Activated CD8-positive, alpha-beta memory T cell treated with anti-CD3 and anti-CD28 coated beads, Interleukin-2, amount 50 U/mL, for 48 hours (primary cell): ENCODE measurements at places on chromosomes 5 and 9.

DNA sequence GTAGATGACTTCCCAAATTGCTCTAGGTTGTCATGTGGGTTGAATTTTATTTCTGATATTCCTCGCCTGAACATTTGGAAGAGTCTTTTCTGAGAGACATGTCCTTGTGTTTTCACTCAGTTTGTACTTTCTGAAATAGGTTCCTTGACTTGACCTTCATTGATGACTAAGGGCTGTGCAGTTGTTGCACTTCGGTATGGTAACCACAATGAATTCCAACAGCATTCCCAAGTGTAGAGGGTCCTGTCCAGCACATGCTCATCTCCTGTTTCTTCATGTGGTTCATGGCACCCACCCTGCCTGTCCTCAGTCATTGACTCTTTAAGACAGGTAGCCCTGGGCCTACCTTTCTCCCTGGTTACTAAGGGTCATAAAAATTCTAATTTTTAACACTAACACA is 527.8 kb downstream of the MTRR start:
- DNase-seq = no peak

- no peak for DNase-seq
Measured at GRCh38 chr5:179139936-179140235, 79.7 kb downstream of the ZNF354C start.

DNA sequence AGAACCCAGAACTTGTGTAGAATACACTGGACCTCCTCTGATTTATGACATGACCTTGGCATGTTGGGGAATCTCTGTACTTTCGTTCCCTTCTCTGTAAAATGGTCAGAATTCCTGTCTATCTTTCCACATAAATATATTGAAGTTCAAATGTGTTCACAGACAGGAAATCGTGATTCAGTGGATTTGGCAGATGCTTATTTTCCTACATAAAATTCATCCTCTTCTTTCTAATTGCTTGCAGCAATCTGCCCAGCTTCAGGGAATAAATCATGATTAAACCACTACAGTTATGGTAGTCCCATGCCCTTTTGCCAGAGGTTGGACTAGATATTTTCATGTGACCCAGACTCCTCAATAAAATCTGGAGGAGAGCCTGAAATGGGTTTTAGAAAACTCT is 52.1 kb upstream of the ARL15 start:
- no peak for DNase-seq

DNA sequence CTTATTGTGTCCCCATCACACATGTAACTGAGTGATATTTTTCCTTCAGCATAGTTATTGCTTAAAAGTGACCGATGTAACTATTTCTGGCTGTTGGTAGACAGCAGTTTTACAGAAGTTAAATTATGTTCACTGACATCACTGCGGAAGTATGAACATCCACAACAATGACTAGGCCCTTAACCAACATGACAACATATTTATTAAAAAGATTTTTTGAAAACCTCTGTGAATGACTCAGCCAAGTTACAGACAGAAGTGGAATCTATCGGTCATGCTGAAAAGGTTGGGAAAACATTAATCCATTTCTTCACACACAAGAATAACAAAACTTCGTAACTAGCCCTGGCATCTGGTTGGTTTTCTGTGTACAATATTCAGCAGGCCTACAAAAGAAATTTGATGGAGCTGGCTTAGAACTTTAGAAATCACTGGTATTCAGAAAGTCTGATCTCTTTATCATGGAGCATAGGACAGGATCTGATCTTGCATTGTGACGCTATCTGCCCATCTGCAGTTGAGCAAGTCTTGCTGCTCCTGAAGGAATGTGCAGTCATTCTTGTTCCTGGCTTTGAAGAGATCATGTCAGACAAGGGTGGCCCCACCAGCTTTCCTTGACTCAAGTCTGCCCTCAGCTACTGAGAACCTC is 6.5 kb downstream of the GLIS3 start:
- no peak for DNase-seq

DNA sequence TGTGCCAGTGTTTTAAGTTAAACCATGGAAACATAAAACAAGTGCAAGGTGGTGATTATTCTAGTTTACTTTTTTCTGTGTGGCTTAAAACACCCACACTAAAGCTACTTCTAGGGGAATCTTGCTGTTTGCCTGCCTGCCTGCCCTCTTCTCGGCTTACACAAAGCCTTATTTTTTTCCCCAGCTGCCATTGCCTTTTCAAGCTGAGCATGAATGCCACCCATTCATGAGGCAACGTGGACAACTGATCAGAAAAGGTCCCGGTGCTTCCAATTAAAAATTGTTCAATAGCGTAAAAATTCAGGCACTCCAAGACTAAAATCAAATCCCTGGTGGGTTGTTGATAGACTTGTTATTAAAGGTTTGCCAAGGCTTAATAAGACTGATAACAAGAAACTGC is 401.4 kb downstream of the TMEM161B start:
- DNase-seq = no peak

GRCh38 chr5:140806834-140807775 is at the start of gene PCDHA4:
PCDHA4 (plus strand) TSS chr5:140807068.
- no peak for DNase-seq

DNA sequence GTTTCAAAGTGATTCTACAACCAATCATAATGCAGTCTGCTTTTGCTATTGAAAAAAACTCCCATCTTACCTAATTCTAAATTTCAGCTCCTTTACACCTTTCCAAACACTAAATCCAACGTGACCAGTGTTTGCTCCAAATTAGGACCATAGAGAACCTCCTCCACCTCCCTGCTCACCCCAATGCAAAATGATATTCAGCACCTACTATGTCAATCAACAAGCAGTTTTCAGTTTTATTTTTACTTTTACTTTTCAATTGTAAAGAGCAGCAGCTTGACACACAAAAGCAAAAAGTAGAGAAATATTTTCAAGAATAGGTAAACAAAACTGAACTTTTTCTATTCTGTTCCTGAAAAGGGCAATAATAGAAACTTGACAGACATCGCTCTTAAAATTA is 3.4 kb downstream of the FAM13B start:
- DNase-seq = no peak

DNA sequence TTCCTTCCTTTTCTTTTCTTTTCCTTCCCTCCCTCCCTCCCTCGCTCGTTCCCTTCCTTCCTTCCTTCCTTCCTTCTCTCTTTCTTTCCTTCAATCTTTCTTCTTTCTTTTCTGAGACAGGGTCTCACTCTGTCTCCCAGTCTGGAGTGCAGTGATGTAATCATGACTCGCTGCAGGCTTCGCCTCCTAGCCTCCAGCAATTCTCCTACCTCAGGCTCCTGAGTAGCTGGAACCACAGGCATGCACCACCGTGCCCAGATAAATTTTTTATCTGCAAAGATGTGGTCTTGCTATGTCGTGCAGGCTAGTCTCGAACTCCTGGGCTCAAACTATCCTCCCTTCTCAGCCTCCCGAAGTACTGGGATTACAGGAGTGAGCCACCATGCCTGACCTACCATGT is 81.4 kb downstream of the SPATA31C2 start:
- no peak for DNase-seq

GRCh38 chr9:131982671-131983239 is 96.9 kb downstream of the MED27 start:
- no peak for DNase-seq

GRCh38 chr5:143402553-143403333 is 743 bp downstream of the NR3C1 start:
- DNase-seq = peak; percentile 75

- DNase-seq = no peak
Measured at GRCh38 chr5:139524940-139525585, 36.1 kb upstream of the UBE2D2 start.

DNA sequence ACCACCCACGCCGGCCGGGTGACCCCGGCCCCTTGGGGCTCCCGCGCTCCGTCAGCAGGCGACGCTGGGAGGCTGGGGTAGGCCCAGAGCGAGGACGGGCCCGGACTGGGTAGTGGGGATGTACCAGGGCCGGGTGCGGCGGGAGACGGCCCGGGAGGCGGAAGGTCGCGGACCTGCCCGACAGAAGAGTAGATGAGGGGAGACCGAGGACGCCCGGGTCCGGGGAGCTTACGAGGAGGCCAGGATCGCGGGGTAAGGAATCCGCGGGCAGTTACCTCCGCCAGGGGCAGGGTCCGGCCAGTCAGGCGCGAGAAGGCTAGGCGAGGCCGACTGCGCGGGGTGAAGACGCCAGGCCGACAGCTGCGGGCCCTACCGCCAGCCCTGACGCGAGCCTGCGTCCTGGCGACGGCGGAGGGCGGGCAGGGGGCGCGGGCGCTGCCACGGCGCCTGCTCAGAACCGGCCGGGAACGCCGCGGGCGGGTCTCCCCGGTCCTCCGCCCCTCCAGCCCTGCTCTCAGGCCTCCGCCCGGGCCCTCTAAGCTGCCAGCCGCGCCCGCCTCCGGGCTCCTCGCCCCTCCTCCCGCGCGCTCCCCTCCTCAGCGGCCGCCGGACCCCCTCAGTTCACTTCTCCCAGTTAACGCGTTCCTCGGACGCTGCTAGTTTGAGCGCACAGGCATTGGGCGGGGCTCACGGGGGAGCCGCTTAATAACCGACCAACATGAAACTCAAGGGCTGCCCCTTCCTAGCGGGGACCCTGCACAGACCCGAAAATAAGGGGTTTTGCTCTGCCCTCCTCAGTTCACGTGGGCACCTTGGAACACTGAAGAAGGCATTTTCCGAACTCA is at the start of gene CPLANE1:
Gene CPLANE1, minus strand, starts transcription at position 407 of the 845 bp plus-strand sequence. CDS start 1,678 bp downstream, outside the sequence.
- DNase-seq = peak; percentile 79

DNA sequence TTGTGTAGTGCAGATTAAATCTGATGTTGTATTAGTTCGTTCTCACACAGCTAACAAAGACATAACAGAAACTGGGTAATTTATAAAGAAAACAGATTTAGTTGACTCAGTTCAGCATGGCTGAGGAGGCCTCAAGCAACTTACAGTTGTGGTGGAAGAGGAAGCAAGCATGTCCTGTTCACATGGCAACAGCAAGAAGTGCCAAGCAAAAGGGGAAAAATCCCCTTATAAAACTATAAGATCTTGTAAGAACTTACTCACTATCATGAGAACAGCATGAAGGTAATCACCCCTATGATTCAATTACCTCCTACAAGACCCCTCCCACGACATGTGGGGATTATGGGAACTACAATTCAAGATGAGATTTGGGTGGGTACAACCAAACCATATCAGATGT is 238.6 kb upstream of the PRR16 start:
- no peak for DNase-seq

DNA sequence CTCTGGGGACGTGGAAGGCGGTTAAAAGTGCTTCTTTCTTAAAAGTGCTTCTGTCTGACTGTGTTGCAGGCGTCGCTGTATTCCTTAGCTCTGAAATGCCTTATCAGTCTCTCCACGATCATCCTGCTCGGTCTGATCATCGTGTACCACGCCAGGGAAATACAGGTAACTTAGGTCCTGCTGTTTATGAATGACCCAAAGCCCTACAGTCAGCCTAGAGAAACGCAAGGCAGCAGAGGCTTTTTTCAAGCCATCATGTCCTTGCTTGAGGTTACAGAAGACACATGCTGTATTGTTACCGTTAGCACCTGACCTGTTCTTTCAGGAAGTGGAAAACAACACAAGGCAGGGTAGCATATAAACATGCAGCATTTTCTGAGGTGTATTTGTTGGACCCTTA is 2.0 kb downstream of the KCNN2 start:
- DNase-seq = no peak

DNA sequence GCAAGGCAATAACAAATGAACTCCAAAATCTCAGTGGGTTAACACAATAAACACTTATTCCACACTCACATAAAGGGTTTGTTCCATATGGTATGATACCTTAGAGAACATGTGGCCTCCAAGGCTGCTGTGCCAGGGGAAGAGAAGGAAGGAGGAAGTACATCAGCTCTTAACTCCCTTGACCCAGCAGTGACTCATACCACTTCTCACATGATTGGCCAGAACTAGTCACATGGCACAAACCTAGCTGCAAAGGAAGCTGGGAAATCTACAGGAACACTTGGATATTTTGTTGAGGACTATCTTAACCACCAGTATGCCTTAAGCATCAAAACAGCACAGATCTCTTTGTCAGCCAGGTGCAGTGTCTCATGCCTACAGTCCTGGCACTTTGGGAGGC is 99.3 kb downstream of the SLIT3 start:
- no peak for DNase-seq

DNA sequence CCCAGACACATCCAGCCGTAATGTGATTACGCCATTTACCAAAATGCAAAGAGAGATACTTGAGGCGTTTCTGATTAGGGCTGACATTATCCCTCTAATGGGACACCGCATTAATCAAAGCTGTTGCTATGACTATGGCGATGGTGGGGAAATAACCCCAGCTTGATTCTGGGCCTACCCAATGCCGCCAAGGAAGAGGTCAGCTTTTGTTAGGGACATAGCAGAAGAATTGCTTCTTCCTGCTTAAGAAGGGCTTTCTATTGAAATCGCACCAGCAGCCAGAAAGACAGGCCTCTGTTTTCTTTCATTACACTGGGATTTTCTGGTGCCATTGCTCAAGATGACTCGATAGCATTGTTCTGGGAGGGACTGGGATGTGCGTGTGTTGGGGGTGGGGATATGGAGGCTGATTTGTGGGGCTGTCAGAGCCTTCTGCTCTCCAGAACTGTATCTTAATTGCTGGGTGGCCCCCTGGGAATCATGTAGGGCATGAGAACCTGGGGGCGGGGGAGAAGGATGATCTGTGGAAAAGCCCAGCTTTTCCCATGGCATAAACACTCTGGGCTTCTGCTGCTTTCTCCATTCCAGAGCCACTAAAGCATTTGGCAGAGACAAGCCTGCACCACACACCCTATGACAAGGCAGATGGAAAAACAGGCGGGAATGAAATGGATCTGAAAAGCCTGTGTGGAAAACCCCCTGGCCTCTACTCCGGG is 106.5 kb upstream of the RAD23B start:
- DNase-seq = no peak

DNA sequence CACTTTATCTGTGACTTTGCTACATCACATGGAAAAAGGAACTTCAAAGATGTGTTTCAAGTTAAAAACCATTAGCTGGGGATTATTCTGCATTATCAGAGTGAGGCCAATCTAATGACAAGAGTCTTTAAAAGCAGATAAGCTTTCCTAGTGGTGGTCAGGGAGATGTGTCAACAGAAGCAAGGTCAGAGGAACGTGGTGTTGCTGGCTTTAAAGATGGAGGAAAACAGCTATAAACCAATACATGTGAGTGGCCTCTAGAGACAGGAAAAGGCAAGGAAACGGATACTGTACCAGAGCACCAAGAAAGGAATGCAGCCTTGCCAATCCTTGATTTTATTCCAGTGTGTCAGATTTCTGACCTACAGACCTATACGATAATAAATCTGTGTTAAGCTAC is 204.2 kb downstream of the TAF11L14 start:
- DNase-seq = no peak

DNA sequence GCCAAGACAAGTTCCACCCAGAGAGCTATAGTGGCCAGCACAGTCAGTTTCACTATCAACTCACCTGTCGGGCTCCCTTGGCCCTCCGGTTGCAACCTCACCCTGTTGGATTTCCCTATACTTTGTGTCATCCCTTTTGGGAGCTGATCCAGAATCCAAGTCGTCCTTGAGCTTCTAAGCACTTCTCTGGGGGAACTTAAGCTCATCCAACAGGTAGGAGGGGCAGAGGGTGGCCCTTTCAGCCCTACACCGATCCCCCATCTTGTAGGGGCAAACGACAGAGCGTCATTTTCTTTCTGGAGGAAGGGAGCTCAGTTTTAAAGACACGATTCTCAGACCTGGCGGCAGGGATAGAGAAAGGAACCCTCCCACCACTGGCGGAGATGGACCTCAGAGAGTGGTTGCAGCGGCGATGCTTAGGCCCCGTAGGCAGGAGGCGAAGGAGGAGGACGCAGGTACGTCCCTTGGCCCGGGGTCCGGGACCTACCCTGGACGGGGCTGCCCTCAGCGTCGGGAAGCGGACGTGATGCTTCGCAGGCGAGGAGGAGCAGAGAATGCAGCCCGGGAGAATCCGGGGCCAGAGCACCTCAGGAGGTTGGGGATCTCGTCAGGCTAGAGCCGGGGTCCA is 519 bp downstream of the ZER1 start:
- peak; percentile 66 for DNase-seq

- no peak for DNase-seq
Measured at GRCh38 chr9:125411171-125411756, 149.6 kb downstream of the GAPVD1 start.
